ENCODE measurements at places on chromosomes 13 and 19.

- DNase-seq: no peak
Measured at GRCh38 chr13:98549006-98549727, 27.7 kb downstream of the STK24 start.

DNA sequence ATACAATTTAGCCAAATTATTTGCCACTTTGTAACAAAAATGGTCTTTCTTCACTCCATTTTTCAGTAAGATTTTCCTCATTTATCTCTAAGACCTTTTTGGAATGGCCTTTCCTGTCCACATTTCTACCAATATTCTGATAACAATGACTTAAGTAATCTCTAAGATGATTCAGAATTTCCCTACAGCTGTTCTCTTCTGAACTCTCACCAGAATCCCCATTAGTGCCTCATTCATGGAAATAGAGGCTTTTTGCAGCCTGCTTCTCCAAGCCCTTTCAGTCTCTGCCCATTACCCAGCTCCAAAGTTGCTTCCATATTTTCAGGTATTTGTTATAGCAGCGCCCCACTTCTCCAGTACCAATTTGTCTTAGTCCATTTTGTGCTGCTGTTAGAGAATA, 867.0 kb downstream of the GPC5 start:
- DNase-seq: no peak

DNA sequence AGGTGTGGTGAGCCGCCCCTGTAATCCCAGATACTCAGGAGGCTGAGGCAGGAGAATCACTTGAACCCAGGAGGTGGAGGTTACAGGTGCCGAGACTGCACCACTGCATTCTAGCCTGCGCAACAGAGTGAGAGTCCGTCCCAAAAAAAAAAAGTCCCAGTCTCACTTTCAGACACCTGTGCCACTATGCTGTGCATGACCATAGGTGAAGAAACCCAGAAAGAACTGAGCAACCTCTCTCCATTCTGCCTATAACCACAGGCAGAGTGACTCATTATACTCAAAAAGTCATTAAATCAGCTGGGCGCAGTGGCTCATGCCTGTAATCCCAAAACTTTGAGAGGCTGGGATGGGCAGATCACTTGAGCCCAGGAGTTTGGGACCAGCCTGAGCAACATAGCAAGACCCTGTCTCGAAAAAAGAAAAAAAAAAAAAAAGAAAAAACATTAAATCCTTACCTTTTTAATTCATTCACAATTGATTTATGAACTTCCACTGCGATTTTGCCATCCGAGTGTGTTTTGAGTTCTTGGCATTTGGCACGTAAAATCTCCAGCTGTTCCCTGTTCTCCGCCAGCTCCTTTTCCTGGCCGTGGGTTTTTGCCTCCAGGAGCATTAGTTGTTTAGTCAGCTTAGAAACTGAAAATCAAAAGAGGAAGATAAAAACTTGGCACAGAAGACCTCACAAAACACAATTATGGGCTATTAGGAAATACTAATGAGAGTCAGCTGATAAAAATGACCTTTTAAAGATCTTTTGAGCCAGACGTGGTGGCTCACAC, 45.5 kb upstream of the SLC7A9 start:
- no peak for DNase-seq

DNA sequence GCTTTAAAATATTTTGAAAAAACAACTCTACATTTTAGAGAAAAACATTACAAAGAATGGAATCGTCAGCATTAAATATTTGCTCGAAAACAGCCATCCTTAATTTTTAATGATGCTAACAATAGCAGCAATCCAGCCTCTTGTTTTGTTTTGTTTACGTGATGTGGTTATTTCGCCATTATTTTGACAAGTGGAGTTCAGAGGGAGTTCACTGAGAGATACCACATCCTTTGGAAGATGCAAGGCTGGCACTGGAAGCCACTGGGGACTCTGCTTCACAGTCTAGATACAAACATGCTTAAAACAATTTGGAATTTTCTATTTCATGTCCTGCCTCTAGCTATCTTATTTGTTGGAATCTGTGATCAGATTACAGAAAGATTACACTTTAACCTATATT, 556.3 kb downstream of the PCDH17 start:
- DNase-seq: no peak

DNA sequence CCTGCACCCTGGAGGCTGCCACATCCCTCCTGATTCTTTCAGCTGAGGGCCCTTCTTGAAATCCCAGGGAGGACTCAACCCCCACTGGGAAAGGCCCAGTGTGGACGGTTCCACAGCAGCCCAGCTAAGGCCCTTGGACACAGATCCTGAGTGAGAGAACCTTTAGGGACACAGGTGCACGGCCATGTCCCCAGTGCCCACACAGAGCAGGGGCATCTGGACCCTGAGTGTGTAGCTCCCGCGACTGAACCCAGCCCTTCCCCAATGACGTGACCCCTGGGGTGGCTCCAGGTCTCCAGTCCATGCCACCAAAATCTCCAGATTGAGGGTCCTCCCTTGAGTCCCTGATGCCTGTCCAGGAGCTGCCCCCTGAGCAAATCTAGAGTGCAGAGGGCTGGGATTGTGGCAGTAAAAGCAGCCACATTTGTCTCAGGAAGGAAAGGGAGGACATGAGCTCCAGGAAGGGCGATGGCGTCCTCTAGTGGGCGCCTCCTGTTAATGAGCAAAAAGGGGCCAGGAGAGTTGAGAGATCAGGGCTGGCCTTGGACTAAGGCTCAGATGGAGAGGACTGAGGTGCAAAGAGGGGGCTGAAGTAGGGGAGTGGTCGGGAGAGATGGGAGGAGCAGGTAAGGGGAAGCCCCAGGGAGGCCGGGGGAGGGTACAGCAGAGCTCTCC, 6.9 kb upstream of the CEACAM5 start:
- peak; percentile 57 for DNase-seq

DNA sequence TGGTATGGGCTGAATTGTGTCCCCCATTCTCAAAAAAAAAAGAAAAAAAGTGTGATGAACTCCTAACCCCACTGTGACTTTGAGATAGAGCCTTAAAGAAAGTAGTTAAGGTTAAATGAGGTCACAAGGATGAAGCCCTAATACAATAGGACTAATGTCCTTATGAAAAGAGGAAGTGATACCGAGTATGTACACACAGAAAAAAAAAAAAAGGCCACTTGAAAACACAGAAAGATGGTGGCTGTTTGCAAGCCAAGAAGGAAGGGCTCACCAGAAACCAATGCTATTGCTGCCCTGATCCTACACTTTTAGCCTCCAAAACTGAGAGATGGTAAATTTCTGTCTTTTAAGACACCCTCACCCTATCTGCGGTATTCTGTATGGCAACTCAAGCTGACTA, 955.6 kb downstream of the PCDH17 start:
- no peak for DNase-seq

- DNase-seq: no peak
Measured at GRCh38 chr13:66635526-66635925, 594.6 kb downstream of the PCDH9 start.

DNA sequence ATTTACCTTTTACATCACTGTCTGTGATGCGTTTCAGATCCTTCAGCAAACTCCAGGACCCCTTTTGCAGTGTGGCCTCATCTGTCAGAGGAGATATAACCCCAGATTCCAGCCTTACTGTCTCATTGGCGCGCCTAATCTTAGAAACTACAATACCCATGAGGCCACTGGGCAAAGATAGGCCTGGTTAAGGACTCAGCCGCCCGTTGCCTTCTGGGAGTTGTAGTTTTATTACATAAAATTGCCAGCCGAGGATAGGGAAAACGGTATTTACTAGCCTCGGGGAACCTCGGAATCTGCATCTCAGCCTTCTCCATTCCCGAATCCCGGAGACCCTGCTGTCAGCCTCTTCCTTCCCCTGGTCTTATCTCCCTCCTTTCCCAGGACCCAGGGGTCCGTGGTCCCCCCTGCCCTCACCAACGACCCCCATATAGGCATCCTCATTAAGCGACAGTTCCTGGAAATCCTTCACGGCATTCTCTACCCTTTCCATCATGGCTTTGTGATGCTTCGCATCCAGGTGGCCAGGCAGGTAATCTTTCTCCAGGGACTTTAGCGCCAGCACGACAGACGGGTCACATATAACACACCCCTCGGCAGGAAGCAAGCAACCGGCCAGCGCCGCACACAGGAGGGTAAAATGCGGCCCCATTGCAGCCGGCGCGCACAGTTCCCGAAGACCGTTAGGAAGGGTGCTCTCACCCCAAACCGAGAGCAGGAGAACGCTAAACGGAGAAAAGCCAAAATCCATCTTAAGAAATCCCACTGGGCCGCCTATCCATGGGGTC, 1.3 kb downstream of the IZUMO1 start:
- peak; percentile 83 for DNase-seq

- DNase-seq: no peak
Measured at GRCh38 chr13:71056581-71056980, 810.4 kb downstream of the DACH1 start.

GRCh38 chr19:2015608-2015950, at the start of gene BTBD2:
BTBD2 (minus strand) TSS chr19:2015714; CDS start chr19:2015703, 11 bp downstream.
- DNase-seq: peak; percentile 74

- no peak for DNase-seq
Measured at GRCh38 chr13:79196366-79196765, 209.7 kb downstream of the RBM26 start.

- no peak for DNase-seq
Measured at GRCh38 chr13:106493533-106494220, 41.8 kb downstream of the EFNB2 start.

DNA sequence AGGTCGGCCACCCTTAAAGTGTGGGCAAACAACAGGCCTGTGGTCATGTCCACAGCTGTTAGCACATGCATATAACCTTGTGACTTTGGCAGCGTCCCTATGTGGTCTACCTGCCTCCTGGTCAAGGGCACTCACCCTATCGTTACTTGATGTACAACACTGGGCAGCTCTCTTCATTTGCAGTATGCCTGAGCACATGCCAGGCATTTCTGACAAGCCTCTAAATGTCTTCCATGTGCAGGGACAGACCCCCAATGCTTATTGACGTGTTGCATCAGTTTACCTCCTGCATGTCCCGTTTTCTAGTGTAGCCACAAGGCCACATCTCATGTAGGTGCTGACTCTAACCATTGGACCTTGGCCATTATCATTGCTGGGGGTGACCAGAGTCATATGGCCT, 731.7 kb upstream of the MIR17HG start:
- no peak for DNase-seq

- no peak for DNase-seq
Measured at GRCh38 chr13:75960538-75960994, 324.4 kb downstream of the LMO7 start.

GRCh38 chr13:67161176-67161575, 69.0 kb downstream of the PCDH9 start:
- DNase-seq: no peak

DNA sequence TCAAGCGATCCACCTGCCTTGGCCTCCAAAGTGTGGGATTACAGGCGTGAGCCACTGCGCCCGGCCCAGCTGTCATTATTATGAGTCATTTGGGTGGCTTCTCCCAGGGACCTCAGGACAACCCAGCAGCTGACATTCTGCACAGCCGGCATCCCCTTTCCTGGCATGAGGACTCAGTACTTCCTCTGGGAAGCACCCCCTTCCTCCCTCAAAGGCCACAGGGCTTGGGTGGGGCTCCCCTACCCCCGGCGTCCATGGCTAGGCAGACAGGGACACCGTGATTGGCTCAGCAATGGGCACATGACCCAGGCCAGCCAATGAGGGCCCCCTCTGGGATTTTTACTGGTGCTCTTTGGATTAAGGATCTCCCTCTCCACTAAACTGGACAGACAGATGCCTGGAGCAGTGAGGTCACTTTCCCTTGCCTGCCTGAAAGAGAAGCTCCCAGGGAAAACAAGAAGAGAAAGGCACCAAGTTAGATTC, 6.0 kb downstream of the KANK2 start:
- no peak for DNase-seq

- DNase-seq: no peak
Measured at GRCh38 chr19:35009424-35010415, 9.6 kb downstream of the GRAMD1A start.

DNA sequence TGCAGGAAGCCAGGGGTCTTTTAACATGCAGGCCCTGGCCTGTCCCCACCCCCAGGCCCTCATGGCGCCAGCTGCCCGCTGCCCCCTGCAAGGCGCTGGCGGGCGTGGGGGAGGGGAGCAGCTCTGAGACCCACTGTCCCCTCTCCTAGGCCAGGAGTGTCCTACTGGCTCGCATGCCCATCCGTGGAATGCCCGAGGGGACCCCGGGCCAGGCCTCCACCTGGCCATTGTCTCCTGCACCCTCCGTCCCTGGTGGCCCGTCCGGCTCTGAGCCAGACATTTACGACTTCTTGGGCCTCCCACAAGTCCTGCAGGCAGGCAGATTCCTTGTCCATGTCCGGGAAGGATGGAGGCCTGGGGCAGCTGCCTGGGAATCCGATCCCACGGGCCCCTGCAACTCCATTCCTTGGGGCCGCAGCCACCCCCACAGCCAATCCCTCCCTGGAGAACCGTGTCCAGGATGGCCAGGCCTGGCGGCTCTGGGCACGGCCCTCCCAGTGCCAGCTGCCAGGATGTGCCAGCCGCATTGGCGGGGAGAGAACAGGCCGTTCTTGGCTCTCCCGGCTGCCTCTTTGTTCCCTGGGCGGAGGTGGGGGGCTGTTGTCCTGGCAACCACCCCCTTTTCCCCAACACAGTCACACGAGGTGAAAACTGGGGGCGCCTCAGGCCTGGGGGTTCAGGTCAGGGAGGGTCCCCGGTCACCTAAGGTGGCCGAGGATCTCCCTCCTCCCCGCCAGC, 10.5 kb upstream of the PLIN3 start:
- DNase-seq: no peak

DNA sequence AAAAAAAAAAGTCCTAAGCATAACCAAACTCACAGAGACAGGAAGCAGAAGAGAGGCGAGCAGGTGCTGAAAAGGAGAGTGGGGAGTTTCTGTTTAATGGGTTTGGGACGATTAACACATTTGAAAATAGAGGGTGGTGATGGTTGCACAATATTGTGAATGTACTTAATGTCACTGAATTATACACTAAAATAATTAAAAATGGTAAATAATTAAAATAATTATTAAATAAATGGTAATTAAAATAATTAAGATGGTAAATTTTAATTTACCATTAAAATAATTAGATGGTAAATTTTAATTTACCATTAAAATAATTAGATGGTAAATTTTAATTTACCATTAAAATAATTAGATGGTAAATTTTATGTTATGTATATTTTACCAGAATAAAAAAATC, 74.8 kb upstream of the XPO4 start:
- no peak for DNase-seq

- no peak for DNase-seq
Measured at GRCh38 chr13:66264971-66265370, 965.2 kb downstream of the PCDH9 start.

DNA sequence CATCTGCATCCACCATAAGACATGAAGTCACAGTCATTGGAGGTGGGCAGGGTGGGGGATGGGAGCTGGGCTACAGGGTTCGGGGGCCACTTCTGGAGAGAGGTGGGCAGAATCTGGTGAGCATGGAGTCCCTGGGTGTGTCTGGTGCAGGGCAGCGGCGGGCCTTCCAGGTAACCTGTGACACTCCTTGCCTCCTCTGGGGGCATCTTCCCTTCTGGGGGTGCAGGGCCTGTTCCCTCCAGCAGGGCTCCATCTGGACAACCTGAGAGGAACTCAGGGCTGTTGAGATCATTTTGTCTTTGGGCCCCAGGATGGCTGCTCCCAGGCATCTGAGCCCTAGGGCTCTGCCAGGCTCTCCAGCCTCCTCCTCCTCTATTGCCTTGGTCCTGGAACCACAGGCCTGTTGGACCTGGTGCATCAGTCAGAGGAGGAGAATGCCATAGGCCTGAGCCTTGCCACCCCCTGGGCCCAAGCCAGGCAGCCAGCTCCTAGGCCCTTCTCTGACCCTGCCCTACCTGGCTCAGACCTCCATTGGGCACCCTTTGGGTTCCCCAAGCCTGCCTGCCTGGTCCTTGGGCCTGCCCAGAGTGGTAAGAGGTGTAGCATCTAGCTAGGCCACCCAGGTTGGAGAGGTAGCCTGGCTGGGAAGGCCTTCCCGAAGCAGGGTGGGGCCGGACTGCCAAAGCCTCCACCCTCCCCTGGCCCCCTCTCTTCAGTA, 13.4 kb downstream of the LYL1 start:
- DNase-seq: peak; percentile 10

- DNase-seq: no peak
Measured at GRCh38 chr13:97630725-97631124, 196.8 kb downstream of the RAP2A start.

Measured in NCI-H1436 (cell line).